ENCODE measurements at places on chromosomes 5 and 9.

DNA sequence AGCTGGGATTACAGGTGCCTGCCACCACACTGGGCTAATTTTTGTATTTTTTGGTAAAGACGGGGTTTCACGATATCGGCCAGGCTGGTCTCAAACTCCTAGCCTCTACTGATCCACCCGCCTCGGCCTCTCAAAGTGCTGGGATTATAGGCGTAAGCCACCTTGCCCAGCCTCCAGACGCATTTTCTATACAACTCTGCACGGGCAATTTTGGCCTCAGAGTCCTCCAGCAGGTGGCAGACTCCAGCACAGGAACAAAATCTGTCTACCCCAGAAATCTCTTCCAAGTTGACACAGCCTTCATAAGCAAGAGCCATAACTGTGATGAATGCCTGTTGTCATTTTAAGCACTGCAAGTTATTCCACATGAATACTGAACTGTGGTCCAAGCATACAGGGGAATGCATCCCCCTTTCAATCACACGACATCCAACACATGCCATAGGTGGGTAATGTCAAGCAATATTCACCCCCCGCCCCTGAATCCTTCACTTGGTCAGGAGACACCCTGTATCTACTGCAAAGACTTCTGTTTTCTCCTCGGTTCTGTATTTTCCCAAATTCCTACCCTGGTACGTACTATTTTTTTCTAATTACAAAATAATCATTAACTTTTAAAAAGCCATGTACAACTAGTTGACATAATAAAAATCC is 50.8 kb downstream of the ALDH7A1 start:
- DNase-seq: peak; percentile 12

DNA sequence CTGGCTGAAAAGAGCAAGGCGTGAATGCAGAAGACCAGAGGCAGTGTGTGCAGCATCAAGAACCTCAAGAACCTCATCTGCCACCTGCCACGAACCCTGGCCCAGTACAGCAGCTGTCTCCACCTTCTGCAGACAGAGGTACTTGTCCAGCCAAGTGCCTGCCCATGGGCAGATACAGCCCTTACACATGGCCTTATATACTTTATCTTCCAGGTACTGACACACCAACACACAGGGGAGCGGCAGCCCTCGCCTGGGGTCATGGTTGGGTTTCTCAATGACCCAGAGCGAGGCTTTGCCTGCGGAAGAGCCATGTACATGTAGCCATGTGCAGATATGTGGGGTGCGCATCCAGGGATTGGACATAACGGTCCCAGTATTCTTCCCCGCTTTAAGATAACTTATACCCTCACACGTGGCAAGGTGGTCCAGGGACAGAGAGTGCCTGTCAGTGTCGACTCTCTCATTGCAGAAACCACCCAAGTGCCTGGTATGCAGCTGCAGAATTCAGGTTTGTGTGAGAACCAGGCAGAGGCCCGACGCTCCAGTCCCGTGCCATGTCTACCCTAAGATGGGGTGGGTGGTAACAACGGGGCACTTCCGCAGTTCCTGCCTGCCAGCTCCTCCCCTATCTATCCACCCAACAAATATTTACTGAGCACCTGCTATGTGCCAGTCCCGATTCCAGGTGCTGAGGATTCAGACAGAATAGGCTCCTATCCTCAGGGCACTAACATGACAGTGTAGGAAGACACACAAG is 206.9 kb downstream of the FSTL4 start:
- DNase-seq: no peak

DNA sequence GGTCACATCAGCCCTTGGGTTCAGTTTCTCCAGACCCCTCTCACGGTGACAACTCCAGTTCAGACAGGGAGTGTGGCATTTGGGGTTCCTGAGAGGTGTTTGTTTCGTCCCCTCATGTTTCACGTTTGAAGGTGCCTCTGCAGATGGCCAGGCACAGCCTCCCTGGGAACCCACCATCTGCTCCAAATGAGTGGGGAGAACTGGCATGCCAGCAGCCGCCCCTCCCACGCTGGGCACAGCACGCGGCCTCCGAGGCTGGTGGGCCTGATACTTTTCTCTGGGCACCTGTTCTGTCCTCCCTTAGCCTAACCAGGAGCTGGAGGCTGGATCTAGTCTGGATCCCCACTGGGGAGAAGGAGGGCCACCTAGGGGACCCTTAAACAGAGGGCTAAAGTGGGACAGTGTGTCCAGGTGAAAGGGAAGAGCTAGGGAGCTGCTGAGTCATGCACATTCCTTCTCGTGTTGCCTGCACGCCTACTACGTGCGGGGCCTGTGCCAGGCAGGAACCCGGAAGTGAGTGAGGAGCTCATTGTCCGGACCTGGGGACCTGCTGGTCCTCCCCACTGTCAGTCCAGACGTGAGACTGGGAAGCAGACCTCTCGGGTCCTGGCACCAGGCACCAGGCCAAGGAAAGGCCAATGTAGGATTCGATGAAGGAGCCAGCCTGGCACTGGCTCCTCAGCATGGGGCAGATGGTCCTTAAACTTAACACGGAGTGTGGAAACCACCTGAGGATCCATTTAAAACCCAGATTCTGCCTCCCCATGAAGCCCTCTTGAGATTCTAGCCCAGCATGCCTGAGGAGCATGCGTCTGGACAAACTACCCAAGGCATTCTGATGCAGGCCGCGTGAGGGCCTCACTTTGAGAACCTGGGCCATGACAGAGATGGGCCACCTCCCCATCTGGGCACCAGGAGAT is 11.7 kb downstream of the DNM1 start:
- no peak for DNase-seq

DNA sequence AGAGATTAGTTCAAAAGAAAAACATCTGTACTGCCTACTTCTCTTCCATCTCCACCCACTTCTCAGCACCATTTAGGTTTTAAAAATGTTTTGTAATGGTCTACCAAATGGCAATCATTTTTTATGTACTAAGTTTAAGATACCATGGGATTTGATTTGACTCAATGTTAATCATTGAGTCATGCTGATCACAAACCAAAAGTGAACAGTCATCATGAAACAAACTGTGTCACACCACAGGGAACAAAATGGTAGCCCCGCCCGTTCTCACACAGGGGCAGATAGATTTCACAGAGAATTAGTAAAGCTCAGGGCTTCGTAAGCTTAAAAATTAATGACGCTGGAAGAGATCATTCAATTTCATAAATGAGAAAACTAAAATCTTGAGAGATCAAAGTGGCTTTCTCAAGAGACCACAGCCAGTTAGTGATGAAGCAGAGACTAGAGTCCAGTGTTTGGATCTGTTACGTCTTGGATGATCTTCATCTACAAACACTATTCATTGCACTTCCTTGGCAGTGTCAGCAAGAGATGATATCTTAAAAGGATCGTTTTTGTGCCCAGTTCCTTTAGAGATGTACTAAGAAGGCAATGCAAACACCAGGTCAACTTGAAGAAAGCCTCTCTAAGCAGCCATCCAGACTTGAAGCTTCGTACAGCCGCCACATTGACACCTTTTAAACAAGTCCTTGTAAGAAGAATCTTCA is 33.9 kb upstream of the TRIO start:
- no peak for DNase-seq

DNA sequence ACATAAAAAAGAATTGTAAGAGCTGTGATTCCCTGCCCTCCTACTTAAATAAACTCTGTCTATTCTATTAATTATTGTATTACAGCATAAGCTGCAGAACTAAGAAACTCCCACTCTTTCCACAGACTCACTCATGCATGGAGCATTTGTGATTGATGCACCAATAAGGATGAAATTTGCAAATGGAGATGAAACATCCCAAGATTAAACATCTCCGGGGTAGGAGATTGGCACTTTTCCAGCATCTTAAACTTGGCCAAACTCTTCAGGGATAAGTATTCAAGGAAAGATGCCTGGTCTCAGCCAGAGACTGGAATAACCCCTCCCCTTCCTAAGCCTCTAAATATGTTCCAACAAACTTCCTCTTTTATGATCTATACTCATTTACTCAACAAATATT is 472.0 kb downstream of the ACTL7B start:
- DNase-seq: no peak

- no peak for DNase-seq
Measured at GRCh38 chr9:37036776-37037502, 2.9 kb upstream of the PAX5 start.

- DNase-seq: no peak
Measured at GRCh38 chr5:139246394-139246793, 47.1 kb upstream of the MATR3 start.
